ENCODE measurements at places on chromosomes 11 and 22.

DNA sequence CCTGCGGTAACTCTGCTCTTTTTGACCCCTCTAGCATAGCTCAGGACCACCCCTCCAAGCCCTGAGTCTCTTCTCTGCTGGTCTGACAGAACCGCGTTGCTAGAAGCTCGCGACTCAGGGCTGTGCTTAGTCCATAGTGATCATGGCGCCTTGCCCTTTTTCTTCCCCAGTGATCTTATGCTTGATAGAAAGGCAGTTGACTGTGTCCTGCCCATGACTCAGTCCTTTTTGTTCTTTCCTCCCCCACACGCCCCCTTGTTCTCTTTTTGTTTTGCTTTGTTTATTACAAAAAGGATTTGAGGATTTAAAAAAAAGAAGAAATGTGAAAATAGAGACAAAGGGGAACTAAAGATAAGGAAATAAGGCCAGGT, 17.5 kb downstream of the IL17RA start:
- DNase-seq: no peak

- no peak for DNase-seq
Measured at GRCh38 chr11:119056421-119056999, 495 bp downstream of the HYOU1 start.

DNA sequence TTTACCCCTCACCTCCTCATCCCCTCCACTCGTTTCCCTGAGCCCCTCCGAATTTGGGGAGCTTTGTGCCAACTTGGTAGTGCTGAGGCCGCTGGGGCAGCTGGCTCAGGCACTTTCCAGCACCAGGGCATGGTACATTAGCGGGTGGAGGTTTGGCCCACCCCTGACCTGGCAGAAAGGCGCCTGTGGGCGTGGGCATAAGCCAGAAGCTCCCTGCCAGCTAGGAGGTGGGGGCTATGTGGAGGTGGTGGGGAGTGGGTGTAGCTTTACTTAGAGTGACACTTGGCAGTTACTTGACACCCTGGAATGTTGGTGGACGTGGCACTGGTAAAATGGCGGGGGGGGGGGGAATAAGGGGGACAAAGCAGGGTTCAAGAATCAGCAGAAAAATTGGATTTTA, 10.3 kb upstream of the IGF2 start:
- no peak for DNase-seq

DNA sequence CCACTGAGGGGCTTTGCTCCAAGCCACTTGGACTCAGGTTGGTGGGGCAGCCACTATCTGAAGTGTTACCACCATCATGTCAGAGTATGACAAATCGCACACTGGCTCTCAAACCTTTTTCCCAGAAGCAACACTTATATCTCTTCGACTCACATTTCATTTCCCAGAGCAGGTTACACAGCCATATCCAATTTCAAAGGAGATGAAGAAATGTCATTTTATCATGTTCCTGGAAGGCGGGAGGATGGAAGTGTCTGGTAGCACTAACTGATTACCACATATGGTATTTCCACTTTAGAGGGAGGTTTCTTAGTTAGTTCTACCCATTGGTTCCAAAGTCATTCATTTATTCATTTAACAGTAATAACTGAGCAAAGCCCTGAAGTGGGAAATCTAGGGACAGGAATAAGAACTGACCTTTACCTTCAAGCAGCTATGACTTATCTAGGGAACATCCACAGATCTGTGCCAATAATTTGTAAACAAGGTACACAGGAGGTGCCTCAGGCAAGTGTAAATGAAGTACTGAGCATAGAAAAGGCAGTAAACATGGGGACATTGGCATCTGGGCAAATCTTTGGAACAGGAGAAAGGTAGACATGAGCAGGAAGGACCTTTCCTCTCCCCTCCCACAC, 54.9 kb upstream of the LRRC55 start:
- no peak for DNase-seq

DNA sequence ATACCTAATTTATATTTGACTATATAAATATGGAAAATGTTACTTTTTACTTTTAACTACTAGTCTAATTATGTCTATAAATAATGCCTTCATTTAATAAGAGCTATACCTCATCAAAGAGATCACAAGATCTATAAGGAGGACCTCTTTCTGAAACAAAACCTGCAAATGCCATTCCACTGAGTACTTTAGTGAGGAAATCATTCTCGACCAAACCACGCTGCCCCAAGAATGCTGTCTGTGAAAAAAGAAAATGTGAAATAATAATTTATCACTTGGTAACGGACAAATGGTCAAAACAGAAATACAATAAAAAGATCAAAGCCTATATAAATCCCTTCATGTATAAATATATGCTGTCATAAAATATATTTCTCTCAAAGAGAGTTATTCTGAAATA, 301.7 kb downstream of the SBF2 start:
- DNase-seq: no peak

GRCh38 chr22:42344361-42344905, 74.0 kb upstream of the TCF20 start:
- DNase-seq: no peak

- DNase-seq: no peak
Measured at GRCh38 chr11:27291954-27292636, 70.9 kb downstream of the CCDC34 start.

Data from epithelial cell of proximal tubule (primary cell).